ENCODE measurements at places on chromosomes 16 and 17.
A peak's percentile ranks its signal among the peaks of the same experiment; 100 is the strongest.

- DNase-seq = no peak
Observed at GRCh38 chr16:77297996-77298395, 98.8 kb downstream of the SYCE1L start.

GRCh38 chr17:49738456-49739163, 25.3 kb downstream of the FAM117A start:
- DNase-seq = no peak

GRCh38 chr17:68533887-68534694, 21.9 kb downstream of the PRKAR1A start:
- peak; percentile 33 for DNase-seq

DNA sequence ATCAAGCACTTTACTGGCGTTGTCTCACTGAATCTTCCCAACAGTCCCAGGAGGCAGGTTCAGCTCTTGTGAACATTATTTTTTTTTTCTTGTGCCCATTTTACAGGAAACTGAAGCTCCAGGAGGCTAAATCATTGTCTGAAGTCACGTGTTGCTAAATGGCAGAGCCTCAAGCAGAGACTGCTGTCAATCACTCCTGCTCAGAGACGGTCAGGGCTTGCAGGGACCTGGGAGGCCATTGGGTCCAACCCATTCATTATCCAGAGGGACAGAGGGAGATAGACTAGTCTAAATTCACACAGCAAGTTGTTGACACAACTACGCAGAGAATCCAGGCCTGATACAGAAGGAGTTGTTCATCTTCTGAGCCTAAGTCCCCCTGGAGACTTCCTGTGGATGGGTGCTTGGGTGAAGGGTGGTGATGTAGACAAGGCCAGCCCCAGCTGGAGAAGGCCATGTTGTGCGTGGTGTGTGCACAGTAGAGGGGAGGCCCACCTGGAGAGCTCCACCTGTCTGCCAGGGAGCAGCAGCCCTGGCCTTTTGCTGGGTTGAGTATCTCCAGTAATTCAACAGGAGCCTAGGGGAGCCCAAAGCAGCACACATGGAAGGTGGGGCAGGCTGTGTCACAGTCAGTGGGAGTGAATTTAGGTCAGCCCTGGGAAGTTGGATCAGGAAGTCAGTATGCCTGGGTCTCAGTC, 24.3 kb upstream of the C1QL1 start:
- no peak for DNase-seq

Data from fibroblast of skin of scalp (primary cell).